ENCODE measurements at places on chromosomes 7 and 10.

GRCh38 chr7:102973096-102973802, 60.4 kb downstream of the LRRC17 start:
- no peak for DNase-seq

DNA sequence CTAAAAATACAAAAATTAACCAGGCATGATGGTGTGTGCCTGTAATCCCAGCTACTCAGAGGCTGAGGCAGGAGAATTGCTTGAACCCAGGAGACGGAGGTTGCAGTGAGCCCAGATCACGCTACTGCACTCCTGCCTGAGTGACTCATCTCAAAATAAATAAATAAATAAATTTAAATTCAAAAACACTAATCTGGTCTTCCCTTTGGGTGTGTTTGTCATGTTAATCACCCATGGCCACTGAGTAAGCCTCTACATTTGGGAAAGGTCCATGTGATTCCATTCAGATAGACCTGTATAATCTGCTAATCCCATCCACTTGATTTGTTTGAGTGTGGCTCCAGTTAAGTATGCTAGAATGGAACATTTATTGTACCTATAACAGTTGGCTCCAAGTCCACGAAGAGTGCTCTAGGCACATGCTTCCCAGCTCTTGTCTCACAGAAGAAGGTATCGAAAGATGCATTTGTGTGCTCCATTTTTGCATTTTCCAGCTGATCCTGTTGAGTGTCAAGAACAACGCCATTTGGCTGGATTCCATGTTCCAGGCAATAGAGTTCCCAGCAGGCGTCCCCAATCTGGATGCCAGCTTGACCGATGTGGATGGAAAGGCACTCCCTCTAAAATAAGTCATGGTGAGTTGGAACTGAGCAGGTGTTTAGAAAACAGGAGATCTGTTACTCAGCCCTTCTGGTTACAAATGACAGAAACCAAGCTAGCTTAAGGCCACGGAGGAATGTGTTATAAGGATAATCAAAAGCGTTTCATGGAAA, 4.0 kb downstream of the TUBAL3 start:
- DNase-seq: peak; percentile 50

- no peak for DNase-seq
Observed at GRCh38 chr7:133887459-133887858, 239.7 kb upstream of the LRGUK start.

GRCh38 chr10:95820363-95820762, 64.4 kb downstream of the ENTPD1 start:
- DNase-seq: no peak

- no peak for DNase-seq
Observed at GRCh38 chr7:49479936-49480544, 293.4 kb upstream of the VWC2 start.

DNA sequence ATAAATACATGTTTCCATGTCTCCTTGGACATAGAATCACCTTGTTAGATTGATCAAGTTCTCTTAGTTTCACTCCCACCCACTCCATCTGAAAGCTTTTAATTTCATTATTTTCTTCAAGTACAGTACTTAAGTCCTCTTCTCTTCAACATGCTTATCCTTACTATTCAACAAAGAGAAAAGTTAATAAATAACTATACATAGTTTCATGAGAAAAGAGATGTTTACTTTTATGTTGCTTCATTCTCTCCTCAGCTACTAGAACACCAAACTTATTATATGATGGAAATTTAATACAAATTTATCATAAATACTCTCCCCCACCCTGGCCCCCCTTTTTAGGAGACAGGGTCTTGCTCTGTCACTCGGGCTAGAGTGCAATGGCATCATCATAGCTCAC, 33.5 kb downstream of the ASZ1 start:
- no peak for DNase-seq

- no peak for DNase-seq
Observed at GRCh38 chr10:1631282-1631681, 106.0 kb downstream of the ADARB2 start.

DNA sequence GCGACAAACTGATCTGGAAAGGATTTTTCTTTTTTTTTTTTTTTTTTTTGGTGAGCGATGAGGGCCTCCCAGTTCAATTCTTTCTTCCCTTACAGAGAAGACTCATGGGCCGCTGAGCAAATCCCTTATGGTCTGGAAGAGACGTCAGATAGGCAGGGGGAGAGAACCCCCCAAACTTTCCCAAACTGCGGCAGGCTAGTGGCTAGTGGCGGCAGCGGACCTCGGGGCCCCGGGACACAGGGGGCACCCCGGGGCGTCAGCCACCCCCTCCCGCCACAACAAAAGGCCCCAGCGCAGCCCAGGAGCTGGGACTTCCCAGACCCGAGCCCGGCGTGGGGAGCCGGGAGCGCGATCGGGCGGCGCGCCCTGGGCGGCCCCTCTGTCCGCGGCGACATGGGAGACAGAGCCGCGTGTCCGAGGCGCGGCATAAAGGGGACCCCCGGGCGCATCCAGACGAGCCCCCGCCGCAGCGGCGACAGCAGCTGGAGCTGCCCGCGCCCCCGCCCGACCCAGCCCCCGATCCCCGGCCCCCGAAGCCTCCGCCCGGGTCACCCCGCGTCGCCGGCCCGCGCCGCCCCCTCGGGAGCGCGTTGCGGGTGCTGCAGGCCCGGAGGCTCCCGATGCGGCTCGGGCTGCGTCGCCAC, 755 bp downstream of the FAM171A1 start:
- peak; percentile 34 for DNase-seq

DNA sequence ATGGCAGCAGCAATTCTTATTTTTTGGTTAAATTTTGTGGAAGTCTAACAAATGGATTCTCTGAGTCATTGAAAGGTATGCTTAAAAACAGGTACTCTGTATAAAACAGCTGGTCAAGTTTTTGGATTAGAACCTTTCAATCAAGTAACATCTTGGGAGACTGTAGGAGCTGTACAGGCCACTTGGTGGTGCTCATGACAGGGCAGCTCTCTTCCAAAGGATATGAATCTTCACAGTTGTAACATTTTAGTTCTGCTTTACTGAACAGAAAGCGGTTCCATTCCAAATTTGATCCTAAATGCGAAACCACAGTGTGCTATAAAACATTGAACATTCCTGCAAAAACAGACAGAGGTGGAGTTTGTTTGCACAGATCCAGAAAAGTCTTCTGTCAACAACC, 44.5 kb upstream of the AGR3 start:
- no peak for DNase-seq

- no peak for DNase-seq
Observed at GRCh38 chr7:151378496-151379192, 31.2 kb downstream of the WDR86 start.

DNA sequence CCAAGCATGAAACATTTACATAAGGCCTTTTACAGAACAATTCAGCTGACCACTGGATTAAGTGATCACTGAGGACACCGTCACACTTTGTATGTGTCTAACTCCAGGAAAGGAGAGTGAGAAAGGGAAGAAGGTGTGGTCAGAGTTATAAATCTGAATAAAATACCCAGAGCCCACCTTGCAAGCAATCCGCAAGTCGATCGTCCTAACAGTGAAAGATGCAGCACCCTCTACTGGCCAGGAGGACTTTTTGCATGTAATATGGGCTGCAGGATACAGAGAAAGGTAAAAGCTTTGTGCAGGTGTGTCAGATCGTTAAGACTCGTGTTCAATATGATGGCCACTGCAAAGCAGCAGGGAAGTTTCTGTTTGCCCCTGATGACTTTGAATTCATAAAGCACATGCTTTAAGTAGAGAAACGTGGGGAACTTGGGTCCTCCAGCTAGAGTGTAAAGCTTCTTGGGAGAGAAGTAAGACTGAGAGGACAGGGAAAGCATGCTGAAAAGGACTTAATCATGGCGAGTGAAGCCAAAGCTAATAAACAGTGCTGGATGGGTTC, 68.5 kb upstream of the BMPER start:
- DNase-seq: no peak

DNA sequence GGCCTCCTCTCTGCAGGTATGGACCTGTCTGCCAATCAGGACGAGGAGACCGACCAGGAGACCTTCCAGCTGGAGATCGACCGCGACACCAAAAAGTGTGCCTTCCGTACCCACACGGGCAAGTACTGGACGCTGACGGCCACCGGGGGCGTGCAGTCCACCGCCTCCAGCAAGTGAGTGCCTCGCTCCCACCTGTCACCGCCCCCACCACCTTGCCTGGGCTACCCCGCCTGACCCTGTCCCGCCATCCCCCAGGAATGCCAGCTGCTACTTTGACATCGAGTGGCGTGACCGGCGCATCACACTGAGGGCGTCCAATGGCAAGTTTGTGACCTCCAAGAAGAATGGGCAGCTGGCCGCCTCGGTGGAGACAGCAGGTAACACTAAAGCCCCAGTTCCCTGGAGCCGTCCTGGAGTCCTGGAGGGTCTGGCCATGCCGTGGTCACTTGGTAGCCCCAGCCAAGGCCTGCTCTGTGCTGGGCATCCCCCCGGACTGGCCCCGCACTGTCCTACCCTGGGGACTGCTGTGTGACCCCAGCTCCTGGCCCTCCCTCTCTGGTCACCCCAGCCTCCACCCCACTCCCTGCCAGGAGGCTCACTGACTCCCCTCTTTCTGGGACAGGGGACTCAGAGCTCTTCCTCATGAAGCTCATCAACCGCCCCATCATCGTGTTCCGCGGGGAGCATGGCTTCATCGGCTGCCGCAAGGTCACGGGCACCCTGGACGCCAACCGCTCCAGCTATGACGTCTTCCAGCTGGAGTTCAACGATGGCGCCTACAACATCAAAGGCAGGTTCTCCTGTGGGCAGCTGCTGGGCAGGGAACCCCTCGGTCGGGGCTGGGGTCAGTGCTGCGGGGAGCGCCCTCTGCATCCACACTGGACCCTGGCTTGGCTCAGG, 178.0 kb downstream of the RNF216 start:
- no peak for DNase-seq

GRCh38 chr10:71623098-71623985, 96.2 kb downstream of the C10orf105 start:
- DNase-seq: peak; percentile 60

DNA sequence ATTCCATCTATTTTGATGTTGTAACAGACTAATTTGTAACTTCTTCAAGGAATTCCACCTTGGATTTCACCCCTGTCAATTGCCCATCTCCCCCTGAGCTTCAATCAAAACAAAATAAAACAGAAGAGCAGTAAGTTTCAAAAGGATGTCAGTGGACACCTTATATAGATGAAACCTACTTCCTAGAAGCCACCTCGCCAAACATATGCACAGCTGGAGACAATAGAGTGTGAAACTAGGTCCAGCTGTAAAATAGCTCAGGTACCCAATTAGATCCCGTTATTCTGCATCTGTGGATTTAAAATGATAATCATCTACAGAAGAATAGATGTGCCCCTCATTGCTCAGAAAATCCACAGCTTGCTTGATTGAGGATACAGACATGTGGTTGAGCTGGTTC, 598.6 kb downstream of the SH2D4B start:
- no peak for DNase-seq

DNA sequence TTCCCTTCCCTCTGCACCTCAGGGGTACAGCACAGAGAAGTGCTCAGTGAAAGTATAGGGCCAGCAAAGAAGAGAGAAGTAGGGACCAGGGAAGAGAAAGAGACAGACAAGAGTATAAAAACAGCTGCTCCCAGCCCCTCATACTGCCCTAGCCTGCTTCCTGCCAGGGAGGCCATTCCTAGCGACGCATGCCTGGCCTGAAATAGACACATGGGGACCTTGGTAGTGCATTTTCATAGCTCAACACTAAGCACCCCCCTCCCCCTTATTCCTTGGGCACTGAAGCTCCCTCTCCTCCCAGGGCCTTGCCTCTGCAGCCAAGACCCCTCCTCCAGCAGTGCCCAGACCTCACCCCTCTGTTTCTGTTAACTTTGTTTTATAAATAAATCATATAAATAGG, 64.7 kb downstream of the ZMIZ1 start:
- no peak for DNase-seq

DNA sequence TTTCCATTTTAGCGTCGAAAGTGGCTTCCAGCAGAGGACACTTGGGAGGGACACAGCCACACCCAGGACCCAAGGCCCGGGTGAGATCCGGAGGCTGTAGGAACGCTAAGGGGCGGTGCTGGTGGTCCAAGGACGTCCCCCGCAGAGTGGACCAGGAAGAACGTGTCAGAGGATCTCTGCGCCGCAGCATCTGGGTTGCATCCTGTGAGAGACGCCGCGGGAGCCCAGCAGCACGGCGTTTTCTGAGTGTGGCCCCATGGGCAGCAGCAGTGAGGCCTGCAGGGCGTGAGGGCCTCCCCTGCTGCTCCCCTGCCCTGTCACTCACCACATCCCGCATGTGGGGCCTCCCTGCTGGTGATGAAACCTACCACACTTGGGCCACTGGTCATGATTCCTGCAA, 40.5 kb upstream of the BNIP3 start:
- DNase-seq: no peak

All from cerebellar cortex (tissue), 1 donor.